ENCODE measurements at places on chromosomes 5 and 9.

DNA sequence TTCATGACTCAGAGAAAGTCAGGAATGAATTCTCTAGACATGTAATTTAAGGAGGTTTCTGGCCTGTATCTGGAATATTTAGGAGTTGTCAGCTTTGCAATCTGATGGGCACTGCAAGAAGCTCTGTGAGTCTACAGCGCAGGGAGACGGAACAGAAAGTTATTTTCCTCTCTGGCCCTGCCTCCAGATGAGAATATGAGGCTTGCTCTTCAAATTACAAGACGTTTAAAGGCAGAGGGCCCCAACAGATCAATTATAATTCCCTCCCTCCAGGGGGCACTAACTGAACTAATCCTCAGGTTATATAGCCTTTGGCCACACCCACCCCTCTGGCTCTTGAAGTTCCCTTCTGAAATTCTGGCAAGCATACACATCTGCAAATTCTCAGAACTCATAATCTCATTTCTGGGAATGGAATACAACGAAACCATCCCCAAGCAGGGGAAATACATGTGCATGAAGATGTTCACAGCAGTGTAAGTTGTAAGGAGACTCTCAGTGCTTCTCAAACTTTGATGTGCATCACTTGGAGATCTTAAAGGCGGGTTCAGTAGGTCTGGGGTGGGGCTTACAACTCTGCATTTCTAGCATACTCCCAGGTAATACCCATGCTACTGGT, 307.6 kb downstream of the CWC27 start:
- no peak for DNase-seq

DNA sequence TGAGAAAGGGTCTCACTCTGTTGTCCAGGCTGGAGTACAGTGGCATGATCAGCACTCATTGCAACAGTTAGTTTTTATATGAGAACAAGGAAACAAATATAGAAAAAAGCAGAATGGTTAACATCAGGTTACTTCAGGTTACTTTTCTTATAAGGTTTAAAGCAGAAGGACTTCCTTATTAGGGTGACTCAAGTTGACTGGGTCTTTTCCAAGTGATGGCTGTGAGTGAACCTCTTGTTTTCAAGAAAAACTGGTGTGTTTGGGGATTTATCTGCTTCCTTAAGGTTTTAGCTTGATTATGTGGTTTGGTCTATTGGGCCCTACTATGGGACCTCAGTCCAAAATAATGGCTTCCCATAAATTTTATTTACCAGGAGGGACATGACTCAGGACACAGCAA, 99.2 kb downstream of the ARRDC3 start:
- no peak for DNase-seq

GRCh38 chr5:160466889-160467554, 45.4 kb downstream of the PTTG1 start:
- no peak for DNase-seq

DNA sequence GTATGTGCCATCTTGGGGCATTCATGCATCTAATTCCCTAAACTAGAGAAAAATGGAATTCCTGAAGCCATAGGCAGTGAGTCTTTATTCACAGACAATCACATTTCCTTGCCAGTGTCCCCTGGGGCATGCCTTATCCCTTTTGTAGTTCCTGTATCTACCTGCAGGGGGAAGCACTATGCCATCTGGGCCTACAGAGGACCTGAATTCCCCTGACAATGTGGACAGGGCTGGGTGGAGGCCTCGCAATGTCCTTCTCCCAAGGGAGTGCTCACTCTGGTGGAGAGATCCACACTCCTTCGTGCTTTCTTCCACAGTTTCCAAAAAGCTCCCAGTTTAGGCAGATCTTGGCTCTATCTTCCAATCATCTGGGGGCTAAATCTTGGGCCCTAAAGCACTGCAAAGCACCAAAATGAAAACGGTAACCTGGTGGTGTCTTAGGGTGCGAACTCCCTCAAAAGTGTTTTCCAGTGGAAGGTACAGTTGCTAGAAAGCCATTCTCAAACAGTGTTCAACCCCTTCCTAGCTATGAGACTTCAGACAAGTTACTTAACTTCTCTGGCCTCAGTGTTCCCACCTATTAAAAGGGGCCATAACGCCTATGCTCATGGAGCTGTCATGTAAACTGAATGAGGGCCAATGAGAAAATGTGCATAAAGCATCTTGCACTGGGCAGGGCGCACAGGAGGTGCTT, 17.5 kb downstream of the WHRN start:
- DNase-seq = no peak

GRCh38 chr5:180844858-180845257, 16.2 kb downstream of the ZFP62 start:
- no peak for DNase-seq

- DNase-seq = no peak
These were observed 284.7 kb downstream of the FANCC start for GRCh38 chr9:95032580-95033341.

- no peak for DNase-seq
These were observed 62.4 kb upstream of the IL7R start for GRCh38 chr5:35794328-35794619.

DNA sequence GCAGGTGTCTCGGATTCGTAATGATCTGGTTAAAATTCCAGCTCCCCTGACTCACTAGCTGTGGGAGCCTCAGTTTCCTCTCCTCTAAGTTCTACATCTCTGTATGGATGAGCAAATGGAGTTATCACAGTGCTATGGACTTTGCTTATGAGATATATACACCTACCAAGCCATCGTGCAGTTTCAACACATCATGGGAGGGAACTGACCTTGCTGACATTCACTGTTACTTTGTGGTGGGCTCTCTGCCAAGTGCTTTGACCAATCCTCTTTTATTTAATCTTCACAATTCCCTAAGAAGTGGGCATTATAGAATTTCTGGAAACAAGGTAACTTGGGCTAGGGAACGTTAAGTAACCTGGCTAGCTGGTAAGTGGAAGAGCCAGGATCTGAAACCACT, 70.2 kb downstream of the PTPN3 start:
- DNase-seq = no peak

DNA sequence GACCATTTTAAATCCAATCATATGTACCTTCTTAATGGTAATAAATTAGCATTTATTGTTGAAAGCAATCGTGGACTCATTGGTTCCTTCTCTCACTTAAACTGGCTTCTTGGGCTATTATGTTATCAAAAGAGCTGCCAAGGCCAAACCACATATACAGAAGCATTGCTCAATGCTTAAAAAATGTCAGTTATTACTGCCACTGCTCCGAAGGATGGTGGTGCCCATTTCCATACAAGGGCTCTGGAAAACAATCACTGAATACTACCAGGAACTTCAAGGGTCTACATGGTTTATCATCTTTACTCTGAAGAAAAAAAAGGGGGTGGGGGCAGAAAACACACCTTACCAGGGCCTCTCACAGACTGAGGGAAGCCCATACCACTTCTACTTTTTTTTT, 104.3 kb downstream of the GNAQ start:
- DNase-seq = no peak

- DNase-seq = no peak
These were observed 44.2 kb upstream of the PALM2AKAP2 start for GRCh38 chr9:109735801-109736200.

DNA sequence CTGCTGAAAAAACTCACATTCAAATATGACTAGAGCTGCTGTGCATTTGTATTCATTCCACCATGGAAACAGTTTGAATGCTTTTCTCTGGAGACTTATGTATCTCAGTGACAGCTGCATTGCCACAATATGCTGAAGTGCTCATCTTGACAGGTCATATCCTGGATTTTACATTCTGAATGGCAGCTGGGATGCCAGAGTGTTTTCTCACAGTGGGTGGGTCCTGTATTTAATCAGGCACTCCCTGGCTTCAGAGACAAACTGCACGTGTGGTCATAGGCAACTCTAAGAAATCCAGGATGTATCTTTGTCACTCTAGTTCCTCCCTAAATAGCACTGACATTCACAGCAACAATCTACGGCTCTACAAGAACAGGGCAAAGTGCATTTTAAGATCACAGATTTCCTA, 75.6 kb downstream of the ST8SIA4 start:
- DNase-seq = no peak

DNA sequence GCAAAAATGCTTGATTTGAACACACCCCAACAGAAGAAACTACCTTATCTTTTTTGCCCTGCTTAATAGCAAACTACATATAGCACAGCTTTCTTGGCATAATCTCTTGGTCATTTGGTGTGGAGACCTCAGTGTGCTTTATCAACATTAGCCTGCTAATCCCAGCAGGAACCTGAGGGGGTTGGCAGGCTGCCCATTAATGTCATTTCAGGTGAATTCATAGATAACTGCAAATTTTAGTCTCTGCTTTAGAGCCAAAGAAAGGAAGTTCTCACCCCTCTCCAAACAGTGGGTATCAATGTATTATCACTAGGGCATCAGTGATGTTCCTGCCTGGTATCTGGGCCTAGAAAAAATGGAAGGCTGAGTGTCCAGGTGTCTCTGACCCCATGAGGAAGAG, 489.0 kb downstream of the NTRK2 start:
- no peak for DNase-seq

Data from esophagus muscularis mucosa (tissue), 4 donors.